ENCODE measurements at places on chromosomes 6 and 20.

- DNase-seq = no peak
Measured at GRCh38 chr20:51340451-51340840, 202.1 kb downstream of the NFATC2 start.

DNA sequence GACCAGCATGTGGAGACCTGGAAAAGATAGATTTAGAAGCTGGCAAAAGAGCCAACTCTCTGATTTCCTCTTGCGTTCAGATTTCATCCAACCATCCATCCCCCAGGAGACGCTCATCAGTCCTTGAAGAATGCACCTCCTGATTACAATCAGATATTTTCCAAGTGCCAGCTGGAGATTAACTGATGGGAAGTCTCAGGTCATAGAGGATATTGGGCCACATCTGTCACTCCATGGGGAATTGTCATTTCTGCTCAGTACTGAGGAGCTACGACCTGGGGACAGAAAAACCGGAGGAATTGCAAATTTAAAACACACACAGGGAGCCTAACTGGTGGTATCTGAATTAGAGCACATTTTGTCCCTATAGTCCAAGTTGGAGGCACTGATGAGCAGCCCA, 496.2 kb upstream of the SULF2 start:
- no peak for DNase-seq

- DNase-seq = no peak
Measured at GRCh38 chr6:29757701-29758293, 34.6 kb downstream of the HLA-F start.

DNA sequence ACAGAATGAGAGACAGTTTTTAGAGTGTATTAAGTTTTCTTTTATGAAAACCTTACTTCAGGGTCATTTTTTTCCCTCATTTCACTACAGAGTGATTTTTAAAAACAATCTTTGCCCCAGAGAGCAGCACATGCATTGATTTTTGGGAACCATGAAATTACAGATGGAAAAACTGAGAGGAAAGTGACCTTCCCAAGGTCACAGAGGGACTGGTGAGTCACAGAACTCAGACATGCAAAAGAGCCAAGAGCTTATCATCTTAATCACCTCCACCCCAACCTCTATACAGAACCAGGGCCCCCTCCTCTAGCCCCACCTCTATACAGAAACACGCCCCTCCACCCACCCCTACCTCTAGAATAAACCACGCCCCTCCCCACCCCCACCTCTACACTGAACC, 10.7 kb downstream of the PXMP4 start:
- DNase-seq = no peak

- no peak for DNase-seq
Measured at GRCh38 chr20:37878835-37879599, 23.9 kb upstream of the VSTM2L start.

DNA sequence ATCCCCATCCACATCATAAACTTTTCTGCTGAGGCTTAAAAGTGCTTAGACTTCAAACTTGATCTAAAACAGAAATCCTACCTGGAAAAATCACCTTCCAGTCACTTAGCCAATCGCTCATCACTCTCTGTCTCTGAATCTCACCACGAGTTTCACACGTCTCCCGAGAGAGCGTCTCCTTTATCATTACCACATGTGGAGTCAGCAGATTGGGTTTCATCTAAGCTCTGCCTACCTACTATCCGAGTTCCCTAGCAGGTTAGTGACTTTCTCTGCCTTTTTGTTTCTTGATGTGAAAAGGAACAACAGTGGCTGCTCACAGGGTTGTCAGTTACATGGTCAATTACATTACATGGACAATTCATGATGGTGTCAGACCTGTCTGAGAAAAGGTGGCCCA, 286.2 kb downstream of the ESR1 start:
- DNase-seq = no peak

Data from astrocyte of the hippocampus (primary cell).